CD4-positive, CD25-positive, alpha-beta regulatory T cell (primary cell): ENCODE measurements at places on chromosomes 3 and 15. TPM values are rescaled to one million over a fixed set of nuclear protein-coding genes. Genes with fewer than 3 reads are reported as not detected.

The CD80 gene
- total RNA-seq = 24.2 TPM

The UNC13C gene
- total RNA-seq = not detected

DNA sequence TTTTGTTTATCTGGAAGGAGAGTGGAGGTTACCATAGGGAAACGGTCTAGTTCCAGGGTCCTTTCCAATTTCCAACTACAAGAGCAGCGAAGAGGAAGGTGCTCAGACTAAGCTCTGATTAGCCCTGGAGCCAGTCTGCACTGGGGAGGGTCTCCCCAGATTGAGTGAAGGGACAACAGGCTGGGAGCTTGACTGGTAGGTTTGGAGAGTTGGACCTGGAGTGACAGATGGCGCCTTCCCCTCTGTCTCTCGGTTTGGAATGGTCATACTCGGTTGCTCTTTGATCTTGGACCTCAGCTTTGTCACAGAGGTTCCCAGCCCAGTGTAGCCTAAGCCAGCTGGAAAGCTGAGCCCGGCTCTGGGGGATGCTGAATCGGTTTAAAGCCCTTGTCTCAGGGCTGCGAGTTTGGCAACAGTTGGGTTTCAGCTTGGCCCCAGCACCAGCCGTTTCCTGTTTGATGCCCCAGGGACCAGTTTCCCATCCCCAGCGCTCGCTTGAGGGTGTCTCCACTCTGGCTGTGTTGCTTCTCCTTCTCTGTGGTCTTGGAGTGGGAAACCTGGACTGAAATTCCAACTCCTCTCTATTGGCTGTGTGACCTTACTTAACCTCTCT, 53.1 kb upstream of the ULK4 start:
- DNase-seq = peak; percentile 33

GRCh38 chr3:177150970-177151627, 46.2 kb downstream of the TBL1XR1 start:
- no peak for DNase-seq

GRCh38 chr3:41331041-41331440, 131.7 kb downstream of the CTNNB1 start:
- DNase-seq = no peak

- no peak for DNase-seq
Measured at GRCh38 chr3:186642014-186642413, 1.8 kb downstream of the FETUB start.

DNA sequence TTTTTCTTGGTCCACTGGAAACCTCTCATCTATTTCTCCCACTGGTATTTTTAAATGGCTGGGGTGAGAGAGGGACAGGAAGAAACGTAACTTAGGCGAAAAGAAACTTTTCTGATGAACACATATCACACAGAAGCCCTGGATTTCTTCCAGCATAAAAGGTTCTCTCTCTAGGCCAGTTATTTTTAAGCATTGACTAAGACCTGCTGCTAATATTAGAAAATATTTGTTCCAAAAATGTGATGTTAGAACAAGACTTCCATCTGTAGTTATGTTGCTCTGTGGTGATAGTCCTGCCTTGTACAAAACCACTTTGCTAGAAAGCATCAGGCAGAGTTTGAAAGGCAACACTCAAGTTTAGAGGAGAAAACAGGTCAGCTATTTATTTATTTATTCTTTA, 537.7 kb downstream of the MCTP2 start:
- no peak for DNase-seq

The CACNA2D2 gene
- 1.2 TPM for total RNA-seq

GRCh38 chr15:83930392-83931212, 276.7 kb downstream of the ADAMTSL3 start:
- DNase-seq = no peak

GRCh38 chr3:23888617-23889228, 28.1 kb downstream of the NKIRAS1 start:
- no peak for DNase-seq

DNA sequence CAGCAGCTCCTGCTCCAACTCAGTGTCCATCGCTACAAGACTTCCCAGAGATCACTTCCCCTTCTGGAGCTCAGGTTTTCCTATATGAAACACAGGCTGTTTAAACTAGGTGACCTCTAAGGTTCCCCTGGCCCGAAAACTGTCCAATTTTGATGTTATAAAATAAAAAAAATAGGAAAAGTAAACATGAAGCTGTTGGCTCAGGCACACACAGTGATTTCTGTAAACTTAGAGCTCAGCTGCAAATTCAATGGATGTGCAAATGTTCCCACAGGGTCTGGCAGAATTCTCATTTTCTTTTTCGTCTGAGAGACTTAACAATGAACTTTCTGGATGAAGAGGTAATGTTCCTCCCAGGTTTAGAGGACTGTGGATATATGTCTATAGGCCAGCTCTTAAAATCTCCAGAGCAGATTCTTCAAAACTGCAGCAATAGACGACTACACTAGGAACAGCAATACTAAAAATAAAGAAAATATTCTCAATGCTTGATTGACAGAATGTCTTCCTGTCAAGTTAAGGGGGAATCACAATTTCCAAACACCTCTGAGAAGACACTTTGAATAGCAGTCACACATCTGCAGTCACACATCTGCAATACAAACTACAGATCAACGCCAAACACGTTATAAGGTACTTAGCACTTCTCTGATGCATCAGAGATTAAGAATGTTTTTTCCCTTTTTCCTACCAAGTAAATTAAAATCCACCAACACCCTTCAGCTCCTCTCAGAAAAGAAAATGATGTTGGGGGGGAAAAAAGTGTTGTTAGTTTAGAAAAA, 2.8 kb downstream of the NUP210 start:
- DNase-seq = no peak

DNA sequence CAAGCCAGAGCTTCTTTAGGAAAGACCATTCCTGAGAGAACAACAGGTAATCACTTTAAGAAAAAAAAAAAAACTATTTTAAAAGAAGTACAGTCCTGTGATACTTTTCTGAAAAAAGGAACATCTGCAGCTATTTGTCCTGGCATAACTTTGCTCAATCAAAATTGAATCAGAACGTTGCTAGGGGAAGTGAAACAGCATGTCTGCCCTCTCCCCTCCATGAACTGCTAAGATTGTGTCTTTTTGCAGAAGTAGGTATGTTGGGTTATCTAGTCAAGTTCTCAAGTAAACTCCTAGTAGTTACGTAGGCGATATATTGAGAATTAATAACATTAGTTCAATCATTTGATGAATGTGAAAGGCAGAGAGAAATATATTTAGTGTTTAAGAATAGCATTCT, 1013.3 kb downstream of the TUSC7 start:
- DNase-seq = no peak

GRCh38 chr3:24802614-24803013, 308.0 kb upstream of the THRB start:
- DNase-seq = no peak

DNA sequence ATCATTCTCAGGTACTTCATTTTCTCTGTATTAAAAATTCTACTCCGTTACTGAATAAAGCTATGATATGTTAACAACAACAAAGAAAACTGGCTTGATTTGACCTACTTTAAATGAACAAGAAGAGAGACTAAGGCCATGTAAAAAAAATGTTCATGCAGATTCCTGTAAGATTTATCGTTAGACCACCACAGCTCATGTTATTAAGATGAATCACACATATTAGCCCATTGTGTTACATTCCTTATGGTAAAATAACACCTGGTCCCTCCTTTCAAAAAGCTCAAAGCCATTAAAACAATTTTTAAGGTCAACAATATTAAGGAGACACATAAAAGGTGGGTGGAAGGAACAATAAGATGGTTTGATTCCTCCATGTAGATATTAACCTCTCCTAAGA, 6.3 kb downstream of the THOC7 start:
- no peak for DNase-seq

The GADL1 gene
- total RNA-seq = not detected

DNA sequence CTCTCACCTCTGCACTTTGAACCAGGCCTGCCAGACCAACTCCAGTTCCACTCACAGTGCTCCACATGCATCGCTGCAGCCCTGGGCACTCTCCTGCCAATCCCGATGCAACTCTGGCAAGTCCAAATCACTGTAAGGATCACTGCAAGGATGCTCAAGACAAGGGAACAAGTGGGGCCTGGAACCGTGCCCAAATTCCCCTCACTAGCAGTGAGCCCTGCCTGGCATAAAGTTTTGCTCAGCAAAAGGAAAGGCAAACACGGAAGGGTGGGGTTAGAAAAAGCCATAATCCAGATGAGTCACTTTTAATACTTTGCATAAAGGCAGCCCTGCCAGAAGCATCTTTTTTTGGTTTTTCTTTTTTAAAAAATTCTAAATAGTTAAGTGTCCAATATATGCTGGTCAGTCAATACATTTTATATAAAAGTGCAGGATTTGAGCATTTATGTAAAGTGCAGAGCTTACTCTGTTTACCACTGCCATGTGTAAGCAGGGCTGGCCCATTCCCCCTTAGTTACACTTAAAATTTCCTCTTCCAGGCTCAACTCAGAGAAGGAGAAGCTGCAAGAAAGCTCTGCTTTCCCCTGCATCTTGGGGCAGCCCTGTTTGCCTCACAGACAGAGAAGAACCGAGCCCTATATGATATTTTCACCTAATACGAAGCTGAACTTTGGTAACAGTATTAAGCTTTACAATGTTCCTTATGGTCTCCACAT, 102.2 kb downstream of the CD47 start:
- DNase-seq = peak; percentile 68

GRCh38 chr3:114110439-114110838, 53.9 kb downstream of the QTRT2 start:
- no peak for DNase-seq

DNA sequence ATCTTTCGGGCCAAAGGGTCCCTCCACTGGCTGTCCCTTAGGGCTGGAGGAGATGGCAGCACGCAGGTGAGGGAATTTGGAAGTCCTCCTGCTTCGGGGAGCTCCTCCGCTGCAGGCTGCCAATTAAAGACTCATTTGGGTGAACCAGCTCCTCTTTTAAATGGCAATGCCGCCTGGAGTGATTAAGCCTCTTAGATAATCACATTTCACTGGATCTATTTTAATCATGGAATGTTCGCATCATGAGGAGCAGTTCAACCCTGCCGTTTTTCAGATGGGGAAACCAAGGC, 117.9 kb downstream of the LIPC start:
- no peak for DNase-seq

DNA sequence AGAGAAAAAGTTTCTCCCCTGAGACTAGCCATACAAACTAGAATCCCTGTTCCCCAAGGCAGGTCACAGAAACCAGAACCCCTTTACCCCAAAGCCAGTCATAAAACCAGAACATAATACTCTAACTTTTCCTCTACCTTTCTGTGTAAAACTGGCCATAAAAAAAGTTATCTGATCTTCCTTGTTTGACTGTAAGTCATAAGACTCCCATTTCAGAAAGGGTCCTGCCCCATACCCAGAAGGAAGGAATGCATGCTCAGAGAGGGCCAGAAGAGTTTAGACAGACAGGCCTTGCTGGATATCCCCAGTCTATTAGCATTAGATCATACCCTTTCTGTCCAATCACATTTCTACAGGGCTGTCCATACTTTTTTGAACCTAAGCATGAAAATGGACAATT, 27.2 kb downstream of the SCN11A start:
- DNase-seq = no peak

The LMAN1L gene
- total RNA-seq = not detected

GRCh38 chr15:96837241-96837970, 506.9 kb downstream of the NR2F2 start:
- DNase-seq = no peak

DNA sequence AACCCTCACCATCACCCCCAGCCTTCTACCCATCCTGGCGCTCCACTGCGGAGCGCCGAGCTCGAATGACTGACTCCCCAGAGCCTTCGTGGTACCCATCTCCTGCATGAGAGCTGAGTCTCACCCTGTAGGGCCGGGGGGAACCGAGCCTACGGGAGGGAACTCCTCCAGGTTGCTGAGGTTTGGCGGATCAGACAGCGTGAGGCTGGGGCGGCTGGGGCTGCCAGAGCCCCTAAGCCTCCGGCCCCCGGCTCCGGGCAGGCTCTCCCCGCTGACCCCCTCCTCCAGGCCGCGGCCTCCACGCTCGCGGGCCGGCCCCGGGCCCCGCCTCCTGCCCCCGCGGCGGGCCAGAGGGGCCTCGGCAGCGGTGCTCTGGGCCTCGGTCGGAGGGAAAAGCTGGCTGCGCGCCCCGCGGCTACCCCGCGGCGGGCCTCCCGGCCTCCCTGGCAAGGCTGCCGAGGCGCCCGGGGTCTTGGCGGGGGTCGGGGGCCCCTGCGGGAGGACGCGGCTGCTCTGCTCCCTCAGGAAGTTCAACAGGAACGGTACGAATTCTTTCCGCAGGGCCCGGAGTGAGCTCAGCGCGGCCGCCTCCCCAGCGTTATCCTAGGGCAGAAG, 643 bp downstream of the CDAN1 start:
- peak; percentile 23 for DNase-seq

The TAGLN3 gene
- total RNA-seq = not detected

- DNase-seq = no peak
Measured at GRCh38 chr15:70082281-70082900, 15.3 kb downstream of the TLE3 start.

- DNase-seq = no peak
Measured at GRCh38 chr15:66294932-66295235, 1.5 kb downstream of the DIS3L start.

- no peak for DNase-seq
Measured at GRCh38 chr15:92845126-92845508, 55.0 kb upstream of the CHD2 start.
